ENCODE measurements at places on chromosomes 7 and 10.

GRCh38 chr10:47297866-47298540 lies 2.0 kb upstream of the GDF10 start:
- DNase-seq: no peak

GRCh38 chr10:114928818-114929217 lies 9.2 kb upstream of the TRUB1 start:
- no peak for DNase-seq

DNA sequence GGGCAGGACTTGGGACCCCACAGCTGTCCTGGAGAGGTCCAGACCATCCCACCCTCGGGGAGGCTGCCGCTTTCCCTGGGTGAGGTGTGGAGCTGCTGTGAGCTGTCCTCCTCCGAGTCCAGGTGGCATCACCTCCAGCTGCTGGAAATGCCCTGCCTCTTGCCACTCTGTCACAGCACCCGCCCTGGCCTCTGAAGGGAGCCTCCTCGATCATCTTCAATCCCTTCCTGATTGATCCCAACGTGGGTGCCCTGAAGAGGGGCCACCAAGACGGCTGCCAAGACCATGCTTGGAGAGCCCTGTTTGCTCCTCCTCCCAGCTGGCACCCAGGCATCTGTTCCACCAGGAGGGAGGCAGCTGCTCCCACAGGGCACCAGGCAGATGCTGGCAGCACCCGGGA lies 4.6 kb downstream of the C10orf105 start:
- DNase-seq: no peak

GRCh38 chr10:76133597-76134255 lies 702.3 kb downstream of the LRMDA start:
- DNase-seq: peak; percentile 75

GRCh38 chr7:117951285-117951684 lies 78.0 kb upstream of the CTTNBP2 start:
- DNase-seq: no peak

GRCh38 chr10:51344371-51344770 lies 270.1 kb downstream of the PRKG1 start:
- no peak for DNase-seq

- DNase-seq: no peak
These were observed 9.9 kb upstream of the SPAG6 start for GRCh38 chr10:22335173-22335933.

DNA sequence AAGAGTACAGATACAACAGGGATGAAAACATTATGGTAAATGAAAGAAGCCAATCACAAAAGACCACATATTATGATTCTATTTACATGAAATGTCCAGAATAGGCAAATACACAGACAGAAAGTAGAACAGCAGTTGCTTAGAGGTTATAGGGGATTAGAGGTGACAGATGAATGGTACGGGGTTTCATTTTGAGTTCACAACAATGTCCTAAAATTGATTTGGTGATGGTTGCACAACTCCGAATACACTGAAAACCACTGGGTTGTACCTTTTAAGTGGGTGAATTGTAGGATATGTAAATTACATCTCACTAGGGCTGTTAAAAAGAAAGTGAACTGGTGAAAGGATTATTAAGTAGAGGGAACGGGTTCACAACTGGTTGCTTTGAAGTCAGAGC lies 76.3 kb upstream of the MRLN start:
- no peak for DNase-seq

DNA sequence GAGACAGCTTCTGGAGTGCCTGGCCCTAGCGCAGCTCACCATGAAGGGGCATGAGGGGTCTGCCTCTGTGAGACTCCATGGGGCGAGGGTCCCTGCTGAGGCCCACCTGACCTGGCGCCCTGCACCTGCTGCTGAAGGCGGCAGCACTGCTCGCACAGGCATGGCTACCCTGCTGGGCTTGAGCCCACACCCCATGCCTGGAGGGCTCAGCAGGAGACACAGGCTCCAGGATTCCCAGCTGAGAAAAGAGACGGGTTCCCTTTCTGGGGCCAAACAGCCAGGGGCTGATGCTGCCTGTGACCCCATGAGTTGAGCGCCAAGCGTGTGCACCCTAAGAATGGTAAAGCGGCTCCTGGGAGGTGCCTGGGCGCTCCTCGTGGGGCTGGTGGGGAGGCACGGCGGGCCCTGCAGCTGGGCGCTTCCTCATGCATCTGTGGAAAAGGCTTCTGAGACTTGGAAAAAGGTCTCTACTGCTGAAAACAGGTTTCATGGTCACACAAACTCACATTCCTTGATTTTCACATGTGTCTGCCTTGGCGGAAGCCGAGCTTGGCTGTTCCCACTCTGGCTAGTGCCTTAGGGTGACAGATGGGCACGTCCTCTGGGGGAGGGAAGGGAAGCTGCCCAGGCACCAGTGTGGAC lies 233.4 kb downstream of the ZMYND11 start:
- DNase-seq: no peak

DNA sequence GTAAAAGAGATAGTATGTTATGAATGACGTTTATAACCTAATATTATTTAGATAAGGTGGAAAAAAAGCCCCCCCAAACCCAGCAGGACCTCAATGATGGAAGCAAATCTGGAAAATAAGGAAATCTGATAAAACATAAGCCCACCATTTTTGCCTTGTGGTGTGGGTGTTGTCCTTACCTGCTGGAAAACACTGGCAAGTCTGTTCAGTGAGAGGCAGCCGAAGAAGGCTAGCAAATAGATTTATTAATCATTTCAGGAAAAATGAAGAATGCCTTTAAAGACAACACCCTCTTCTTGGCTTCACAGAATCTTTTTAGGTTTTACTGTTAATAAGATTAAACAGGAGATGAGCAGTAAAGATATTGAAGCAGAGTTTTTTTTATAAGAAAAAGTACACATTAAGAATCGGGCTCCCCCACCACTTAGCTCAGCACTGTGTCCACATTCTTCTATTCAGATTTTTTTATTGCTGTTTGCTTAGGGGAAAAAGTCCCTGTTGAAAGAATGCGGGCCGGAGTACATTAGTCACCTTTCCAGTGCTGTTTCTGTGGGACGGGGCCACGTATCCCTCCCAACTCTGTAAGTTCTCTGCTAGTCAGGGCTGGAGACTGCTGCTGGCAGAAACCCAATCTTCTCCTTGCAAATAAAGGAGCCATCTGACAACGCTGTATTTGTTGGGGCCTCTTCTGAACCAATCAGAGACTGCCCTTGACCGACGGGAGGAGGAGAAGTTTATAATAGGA lies 104.1 kb downstream of the EVX1 start:
- DNase-seq: no peak

DNA sequence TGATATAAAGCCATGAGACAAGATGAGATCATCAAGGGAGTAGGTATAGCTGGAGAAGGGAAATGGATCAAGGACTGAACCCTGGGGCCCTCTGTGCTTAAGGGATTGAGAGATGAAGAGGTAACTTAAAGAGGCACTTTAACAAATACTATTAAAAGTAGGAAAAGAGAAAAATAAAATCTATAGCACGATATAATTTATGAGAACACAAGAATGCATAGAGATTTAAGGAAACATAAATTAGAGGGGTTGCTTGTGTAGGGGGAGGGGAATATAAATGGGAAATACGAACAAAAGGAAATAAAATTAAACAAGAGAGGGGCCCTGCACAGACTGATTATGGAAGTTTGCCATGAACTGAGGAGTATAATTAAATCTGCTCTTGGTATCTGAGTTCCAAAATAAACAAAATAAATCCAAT lies 15.6 kb upstream of the LRRC17 start:
- no peak for DNase-seq

- no peak for DNase-seq
These were observed 123.1 kb downstream of the NSUN6 start for GRCh38 chr10:18528292-18528691.

GRCh38 chr10:34830217-34830822 lies 15.2 kb upstream of the PARD3 start:
- no peak for DNase-seq

GRCh38 chr7:80821771-80822319 lies 97.0 kb downstream of the SEMA3C start:
- no peak for DNase-seq

- peak; percentile 63 for DNase-seq
These were observed 4.2 kb downstream of the SMARCD3 start for GRCh38 chr7:151244196-151244840.

DNA sequence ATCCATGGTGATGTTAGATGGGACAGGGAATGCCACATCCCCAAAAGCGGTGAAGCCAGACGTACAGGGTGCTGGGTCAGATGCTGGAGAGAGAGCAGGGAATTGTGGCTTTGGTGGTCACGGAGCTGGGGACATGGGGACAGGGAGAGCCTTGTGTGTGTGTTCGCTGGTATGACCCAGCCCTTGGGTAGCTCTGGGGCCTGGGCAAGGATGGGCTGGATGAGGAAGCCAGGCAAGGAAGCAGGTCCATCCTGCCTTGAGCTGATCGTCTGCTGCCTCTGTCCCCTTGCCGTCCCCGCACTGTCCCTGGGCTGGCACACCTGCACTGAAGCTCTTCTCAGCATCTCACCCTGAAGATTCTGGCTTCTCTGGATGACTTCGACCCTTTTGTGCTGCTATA lies 15.4 kb upstream of the CLDN4 start:
- DNase-seq: no peak

DNA sequence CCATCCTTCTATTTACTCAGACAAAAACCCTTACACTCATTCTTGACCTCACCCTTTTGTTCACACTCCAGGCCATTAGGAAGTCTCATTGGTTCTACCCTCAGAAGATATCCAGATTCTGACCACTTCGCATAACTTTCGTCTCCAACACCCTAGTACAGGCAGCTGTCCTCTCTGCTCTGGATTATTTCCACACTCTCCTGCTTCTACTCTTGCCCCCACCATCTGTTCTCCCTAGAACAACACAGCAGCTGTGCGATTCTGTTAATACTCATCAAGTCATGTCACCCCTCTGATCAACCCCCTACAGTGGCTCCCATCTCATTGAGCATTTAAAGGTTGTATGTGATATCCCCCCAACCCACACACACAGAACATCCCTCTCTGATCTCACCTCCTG lies 15.5 kb upstream of the TRIL start:
- no peak for DNase-seq

DNA sequence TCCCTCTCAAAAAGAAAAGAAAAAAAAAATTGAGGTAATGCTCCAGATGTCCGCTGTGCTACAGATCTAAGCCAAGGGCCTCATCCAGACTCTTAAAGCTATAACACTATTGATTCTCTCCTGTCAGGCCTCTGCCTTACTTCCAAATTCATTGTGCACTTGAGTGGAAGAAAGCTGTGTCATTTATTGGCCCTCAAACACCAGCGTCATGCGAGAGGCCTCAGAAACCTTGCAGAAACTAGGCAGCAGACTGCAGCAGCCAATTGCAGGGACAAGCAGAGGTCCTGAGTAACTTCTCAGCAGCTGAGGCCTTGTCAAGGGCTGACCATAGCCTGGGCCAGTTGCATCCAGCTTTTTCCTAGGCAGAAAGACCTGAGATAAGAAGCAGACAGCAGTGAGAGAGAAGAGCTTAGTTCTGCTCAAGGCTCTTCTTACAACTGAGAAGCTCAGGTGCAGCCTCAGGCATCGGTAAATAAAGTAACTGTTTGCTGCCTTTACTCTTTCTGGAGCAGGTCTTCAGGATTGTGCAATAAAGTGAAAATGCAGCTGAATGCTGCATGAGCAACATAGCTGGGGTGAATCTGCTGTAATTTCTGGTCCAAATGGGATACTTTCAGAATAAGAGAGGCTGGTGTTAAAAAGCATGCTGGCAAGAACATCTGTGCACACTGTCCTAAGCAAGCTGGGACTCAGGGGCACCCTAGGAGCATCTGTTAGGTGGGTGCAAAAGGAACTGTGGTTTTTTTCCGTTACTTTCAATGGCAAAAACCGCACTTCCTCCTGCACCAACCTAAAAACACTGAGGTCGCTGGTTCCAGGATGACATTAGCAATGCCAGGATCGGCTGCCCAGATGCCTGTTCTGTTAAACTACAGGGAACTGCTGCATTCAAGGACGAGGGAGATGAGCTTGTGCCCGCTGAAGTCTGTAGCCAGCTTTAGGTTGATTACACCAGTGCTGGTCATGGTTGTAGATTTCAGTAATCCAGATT lies 181.8 kb upstream of the PFKP start:
- DNase-seq: no peak

DNA sequence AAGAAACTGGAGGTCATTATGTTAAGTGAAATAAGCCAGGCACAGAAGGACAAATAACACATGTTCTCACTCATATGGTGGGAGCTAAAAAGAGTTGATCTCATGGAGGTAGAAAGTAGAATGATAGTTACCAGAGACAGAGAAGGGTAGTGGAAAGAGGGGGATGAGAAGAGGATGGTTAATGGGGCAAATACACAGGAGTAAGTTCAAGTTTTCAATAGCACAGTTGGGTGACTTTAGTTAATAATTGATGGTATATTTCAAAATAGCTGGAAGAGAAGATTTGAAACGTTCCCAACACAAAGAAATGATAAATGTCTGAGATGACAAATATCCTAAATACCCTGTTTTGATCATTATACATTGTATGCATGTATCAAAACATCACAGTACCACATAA lies 261.8 kb downstream of the THSD7A start:
- no peak for DNase-seq
